Bronchial epithelial cell (primary cell): ENCODE measurements at places on chromosomes 13 and 19.

GRCh38 chr13:52793515-52794061 lies 54.0 kb upstream of the CNMD start:
- DNase-seq, result no peak

DNA sequence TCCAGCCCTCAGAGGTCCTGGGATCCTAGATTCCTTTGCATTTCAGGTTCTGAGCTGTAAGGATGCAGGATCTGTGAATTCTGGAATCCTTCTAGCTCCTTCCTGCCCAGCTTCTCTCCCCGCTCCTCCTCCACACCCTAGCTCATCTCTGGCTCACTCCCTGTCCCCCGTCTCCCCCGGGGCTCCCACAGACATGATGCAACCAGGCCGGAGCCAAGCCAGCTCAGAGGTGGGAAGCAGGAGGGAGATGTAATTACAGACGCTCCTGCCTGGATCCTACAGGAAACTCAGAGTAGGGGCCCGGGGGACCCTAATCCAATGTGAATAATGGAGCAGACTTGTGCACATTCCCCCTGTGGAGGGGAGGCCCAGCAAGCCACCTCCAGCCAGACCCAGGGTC lies 4.5 kb downstream of the GNG8 start:
- no peak for DNase-seq

DNA sequence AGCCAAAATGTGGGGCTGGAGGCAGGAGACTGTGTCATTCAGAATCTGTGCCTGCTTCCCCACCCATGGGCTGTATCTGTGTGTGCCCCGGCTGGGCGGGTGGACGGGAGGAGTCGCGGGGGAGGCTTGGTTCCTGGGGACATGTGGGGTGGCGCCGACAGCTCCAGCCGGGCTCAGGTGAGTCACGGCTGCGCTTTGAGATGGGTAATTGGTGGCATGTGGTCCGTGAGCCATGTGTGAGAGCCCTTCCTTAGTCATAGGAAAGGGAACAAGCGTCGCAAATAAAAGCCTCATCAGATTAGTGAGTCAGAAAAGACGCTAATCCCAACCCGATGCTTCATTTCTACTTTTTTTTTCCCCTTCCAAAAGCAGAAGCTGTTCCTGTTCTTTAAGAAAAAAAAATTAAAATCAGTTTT lies 118.6 kb upstream of the ZNF536 start:
- DNase-seq, result no peak

- peak; percentile 73 for DNase-seq
These were observed at the start of gene FTL for GRCh38 chr19:48965040-48965805. TSS of gene FTL (plus strand) at chr19:48965309. CDS start at chr19:48965508, 199 bp downstream.

- DNase-seq, result no peak
These were observed 68.0 kb upstream of the C1QTNF9B start for GRCh38 chr13:23965346-23965745.

DNA sequence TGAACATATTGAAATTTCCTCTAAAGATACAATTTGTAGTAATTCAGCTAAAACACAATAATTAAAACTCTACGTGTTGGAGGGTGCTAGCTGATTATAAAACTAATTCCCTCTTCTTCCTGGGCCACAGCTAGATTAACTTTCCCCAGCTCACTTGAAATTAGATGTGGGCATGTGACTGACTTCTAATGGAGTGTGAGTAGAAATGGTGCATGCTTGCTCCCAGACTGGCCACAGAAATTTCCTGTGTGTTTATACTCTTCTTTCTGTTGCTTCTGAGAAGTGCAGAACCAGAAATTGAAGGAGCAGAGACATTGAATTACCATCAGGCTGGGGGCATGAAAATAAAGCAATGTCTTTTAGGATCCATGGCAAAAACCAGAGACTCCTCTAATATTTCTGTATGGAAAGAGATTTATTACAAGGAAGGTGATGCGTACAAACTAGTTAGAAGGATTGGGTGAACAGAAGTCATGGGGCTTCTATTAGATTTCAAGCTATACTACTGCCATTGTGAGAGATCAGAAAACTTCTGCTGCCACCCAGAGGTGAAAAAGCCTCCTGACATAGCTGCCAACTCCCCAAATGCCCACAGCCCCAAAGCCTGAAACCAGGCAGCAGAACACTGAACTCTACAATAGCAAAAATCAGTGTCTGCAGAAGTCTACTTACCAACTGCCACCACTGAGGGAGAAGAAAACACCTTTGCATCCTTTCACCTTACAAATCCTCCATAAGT lies 379.2 kb upstream of the MIR17HG start:
- peak; percentile 29 for DNase-seq

GRCh38 chr19:41265395-41266153 lies 1.4 kb downstream of the HNRNPUL1 start:
- peak; percentile 8 for DNase-seq

GRCh38 chr19:35557539-35558399 lies 5.7 kb downstream of the ATP4A start:
- DNase-seq, result peak; percentile 34

- no peak for DNase-seq
These were observed 275.3 kb downstream of the COG6 start for GRCh38 chr13:39930544-39931444.

- DNase-seq, result no peak
These were observed 1.4 kb downstream of the KCTD15 start for GRCh38 chr19:33797802-33798671.

DNA sequence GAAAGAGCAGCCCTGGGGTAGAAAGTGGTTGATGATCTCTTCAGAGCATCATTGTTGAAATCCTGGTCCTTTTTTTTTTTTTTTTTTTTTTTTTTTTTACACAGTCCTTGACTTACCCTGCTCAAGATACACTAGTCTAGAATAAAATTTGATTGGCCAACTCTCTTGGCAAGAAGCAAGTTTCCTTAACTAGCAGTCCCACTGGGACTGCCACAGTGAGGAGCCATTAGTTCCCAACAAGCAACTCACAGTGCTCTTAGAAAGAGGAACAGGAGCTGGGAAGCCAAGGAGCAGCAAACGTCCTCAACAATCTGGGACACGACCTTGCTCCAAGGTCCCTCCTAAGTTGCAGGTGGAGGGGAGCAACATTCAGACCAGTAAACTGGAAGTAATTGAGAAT lies 47.9 kb upstream of the INTS6 start:
- no peak for DNase-seq

- peak; percentile 55 for DNase-seq
These were observed 8.9 kb downstream of the ETHE1 start for GRCh38 chr19:43518051-43518450.

DNA sequence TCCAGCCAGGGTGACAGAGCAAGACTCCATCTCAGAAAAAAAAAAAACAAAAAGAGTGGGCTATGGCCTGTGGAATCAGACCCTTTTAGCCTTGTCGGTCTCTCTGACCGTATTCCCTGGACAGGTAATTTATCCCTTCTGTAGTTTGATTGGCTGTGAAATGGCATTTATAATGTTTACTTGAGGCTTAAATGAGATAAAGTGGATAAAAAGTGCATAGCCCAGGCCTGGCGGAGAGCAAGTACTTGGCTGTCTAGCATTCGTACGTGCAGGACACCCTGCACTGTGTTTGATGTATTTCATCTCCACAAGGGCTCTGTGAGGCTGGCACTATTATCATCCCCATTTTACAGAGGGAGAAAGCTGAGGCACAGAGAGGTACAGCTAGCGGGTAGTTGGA lies 7.0 kb downstream of the NTN5 start:
- DNase-seq, result no peak

GRCh38 chr19:11555246-11555645 lies 3.8 kb downstream of the ELOF1 start:
- no peak for DNase-seq

DNA sequence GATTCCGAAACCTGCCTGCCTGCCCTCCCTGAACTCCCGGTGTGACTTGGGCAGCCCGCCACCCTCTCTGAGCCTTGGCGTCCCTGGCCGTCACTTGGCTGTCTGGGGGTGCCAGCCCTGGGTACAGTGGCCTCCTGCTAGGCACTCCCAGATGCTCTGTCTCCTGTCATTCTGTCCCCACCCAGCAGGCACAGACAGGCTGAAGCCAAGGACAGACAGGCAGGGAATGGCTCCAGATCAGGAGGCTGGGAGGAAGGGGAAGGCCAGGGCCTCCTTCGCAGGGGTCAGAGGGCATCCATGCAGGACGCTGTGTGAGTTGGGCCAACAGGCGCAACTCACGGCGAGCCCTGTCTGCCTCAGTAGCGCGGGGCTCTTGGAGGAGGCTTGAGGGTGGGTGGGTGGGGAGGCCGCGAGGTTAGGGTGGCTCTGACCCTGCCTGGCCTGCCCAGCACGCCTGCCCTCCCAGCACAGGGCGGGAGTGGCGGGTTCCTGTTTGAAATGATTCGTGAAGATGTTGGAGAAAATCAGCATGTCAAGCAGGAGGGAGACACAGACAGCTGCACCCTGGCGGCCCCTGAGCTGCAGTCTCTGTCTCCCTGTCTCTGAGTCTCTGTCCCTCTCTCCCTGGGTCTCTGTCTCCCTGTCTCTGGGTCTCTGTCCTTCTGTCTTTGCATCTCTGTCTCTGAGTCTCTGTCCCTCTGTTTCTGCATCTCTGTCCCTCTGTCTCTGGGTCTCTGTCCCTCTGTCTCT lies 19.7 kb downstream of the KLHL26 start:
- DNase-seq, result no peak

DNA sequence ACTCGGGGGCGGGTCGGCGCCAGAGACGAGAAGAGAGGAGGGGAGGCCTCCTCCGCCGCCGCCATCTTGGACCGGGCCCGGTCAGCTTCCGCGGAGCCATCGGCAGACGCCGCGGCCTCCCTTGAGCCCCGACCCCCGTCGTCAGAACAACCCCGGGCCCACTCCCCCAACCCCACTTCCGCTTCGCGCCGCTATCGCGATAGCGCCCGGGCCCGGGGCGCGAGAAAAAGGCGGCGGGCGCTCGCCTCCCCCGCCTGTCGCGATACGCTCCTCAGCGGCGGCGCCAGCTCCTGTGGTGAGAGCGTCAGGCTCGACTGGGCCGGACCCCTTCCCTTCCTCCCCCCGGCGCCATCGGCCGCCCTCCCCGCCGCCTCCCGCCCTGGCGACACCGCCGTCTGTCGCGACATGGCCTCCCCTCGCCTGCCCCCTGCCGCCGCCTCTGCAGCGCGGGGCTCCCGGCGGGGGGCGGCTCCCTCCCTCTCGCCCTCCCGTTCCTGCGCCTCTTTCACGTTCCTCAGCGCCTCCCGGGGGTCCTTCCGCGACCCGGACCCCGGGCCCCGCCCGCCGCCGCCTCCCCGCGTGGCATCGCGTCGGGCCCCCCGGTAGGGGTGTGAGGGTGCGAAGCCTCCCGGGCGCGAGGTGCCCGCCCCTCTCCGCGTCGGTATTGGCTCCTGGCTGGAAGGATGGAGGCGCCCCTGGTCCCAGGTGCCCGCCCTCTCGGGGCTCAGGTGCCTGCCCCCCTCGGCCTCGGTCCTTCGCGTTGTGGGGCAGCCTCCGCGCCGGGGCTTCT lies at the start of gene CNOT3:
CNOT3 (plus strand) TSS at position 64 of the 790 bp plus-strand sequence. CDS start 5,217 bp downstream, outside the sequence.
- no peak for DNase-seq
